Activated CD4-positive, alpha-beta T cell treated with anti-CD3 and anti-CD28 coated beads, Interleukin-2, amount 10 ng/mL, durations not matched to agents 24 days and 14 days (primary cell): ENCODE measurements at places on chromosomes 5 and 9. TPM values are rescaled to one million over a fixed set of nuclear protein-coding genes. Genes with fewer than 3 reads are reported as not detected.
A peak's percentile ranks its signal among the peaks of the same experiment; 100 is the strongest.

Gene IFNA2
- total RNA-seq, result not detected in 2 replicates

Gene CYLC2
- not detected in 2 replicates for total RNA-seq

Gene PCDHGA8
- 0.02 and 0.09 TPM in 2 replicates for total RNA-seq

Gene STING1
- 198 and 201 TPM in 2 replicates for total RNA-seq

Gene MARCOL
- not detected in 2 replicates for total RNA-seq

Gene CRHBP
- 0.23 and 0.31 TPM in 2 replicates for total RNA-seq

Gene MEGF10
- total RNA-seq, result not detected in 2 replicates

Gene PCDHGA3
- total RNA-seq, result 0.14 and 0.19 TPM in 2 replicates

Gene ZNF622
- 40.7 and 43.0 TPM in 2 replicates for total RNA-seq

Gene SNCAIP
- not detected in 2 replicates for total RNA-seq

Gene QRFP
- not detected in 2 replicates for total RNA-seq

Gene RABL6
- total RNA-seq, result 116 and 119 TPM in 2 replicates

Gene SPATA31C1
- total RNA-seq, result not detected in 2 replicates

Gene FKTN
- 17.3 and 17.4 TPM in 2 replicates for total RNA-seq

Gene FOXD4L6
- not detected in 2 replicates for total RNA-seq

DNA sequence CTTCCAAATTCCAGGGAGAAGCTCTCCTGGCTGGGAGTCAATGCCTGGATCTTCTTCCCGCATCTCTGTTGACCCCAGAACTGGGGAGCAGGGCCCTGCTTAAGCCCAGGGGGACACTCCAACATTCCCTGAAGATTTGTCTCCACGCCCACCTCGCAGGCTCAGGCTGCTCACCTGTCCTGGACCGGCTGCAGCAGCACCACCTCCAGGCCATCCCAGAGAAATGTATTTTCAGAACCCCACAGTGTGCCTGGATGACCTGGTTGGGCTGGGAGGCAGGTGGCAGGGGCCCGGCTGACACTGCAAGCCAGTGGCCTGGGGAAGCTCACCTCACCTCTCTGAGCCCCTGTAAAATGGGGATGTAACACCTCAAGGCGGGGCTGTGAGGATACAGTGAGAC lies 27.1 kb upstream of the ZBTB43 start:
- no peak for DNase-seq
- no peak overlapping the region for H3K27ac ChIP-seq
- no peaks in the 10 kb centered on the region for H3K36me3 ChIP-seq
- peaks cover 33% of the 10 kb centered on the region for H3K27me3 ChIP-seq

GRCh38 chr5:3310541-3311261 lies 284.9 kb upstream of the IRX1 start:
- no peaks in the 10 kb centered on the region for H3K36me3 ChIP-seq
- H3K27me3 ChIP-seq, result no peaks in the 10 kb centered on the region
- no peak overlapping the region for H3K27ac ChIP-seq
- no peak for DNase-seq
- no peaks in the 10 kb centered on the region for H3K4me1 ChIP-seq

DNA sequence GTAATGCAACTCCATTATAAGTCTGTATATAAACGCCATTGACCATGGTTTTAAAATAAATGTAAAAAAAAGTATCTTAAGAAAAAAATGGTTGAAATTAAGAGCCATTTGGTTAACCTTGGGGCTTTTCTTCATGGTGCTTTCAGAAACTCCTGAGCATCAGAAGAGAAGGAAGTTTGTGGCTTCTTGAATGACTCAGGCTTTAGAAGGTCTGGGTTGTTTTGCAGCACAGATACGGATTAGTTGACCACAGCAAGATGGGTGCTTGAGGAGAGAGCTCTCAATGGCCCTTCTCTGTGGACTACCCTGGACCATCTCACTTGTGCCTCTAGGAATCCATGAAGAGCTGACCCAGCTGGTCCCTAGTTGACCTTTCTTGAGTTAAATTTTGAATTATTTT lies 189.5 kb downstream of the TMEM38B start:
- H3K27me3 ChIP-seq, result peaks cover 26% of the 10 kb centered on the region
- H3K27ac ChIP-seq, result no peak overlapping the region
- H3K4me3 ChIP-seq, result no peak overlapping the region
- peaks cover 22% of the 10 kb centered on the region for H3K4me1 ChIP-seq
- no peaks in the 10 kb centered on the region for H3K36me3 ChIP-seq

- H3K27ac ChIP-seq, result no peak overlapping the region
- no peak for DNase-seq
- H3K36me3 ChIP-seq, result no peaks in the 10 kb centered on the region
- H3K27me3 ChIP-seq, result peaks cover 4% of the 10 kb centered on the region
- no peak overlapping the region for H3K4me3 ChIP-seq
Measured at GRCh38 chr5:17129093-17129849, 88.2 kb upstream of the BASP1 start.

GRCh38 chr5:37792975-37793631 lies 46.7 kb downstream of the GDNF start:
- H3K4me1 ChIP-seq, result no peaks in the 10 kb centered on the region
- no peak overlapping the region for H3K4me3 ChIP-seq
- H3K27me3 ChIP-seq, result peaks cover 2% of the 10 kb centered on the region
- H3K27ac ChIP-seq, result no peak overlapping the region

DNA sequence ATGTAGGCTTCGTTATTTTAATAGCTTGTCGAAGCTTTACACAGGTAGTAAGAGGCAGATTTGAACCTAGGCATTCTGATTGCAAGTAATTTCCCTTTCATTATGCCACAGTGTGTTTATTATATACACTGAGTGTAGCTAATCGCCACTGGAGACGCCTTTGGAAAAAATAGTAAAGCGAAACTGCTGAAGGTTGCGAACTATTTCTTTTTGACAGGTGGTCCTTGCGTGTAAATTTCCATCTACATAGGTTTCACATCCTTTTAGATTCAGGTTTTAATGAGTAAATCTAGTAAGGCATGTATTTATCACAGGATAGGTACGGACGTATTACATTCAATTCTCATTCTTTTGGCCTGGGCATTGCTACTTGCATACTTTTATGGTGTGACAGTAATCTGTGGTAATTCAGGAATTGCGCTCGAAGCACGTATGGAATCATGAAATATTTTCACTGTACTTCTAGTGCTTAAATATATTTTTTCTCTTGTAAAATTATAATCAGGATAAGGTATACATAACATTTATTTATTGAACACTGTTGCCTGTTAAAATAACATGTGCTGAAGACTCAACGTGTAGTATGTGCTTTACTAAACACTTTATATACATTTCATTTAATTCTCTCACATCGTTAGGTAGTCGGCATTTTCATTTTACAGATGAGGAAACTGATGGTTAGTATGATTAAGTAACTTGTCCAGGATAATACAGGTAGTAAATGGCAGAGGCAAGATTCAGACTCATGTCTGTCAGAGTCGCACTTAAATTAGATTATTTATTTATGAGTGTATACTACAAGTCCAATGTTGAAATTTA lies 1.8 kb downstream of the MARCHF6 start:
- peaks cover 12% of the 10 kb centered on the region for H3K36me3 ChIP-seq
- peak; percentile 77 for DNase-seq
- H3K27ac ChIP-seq, result peak overlapping the region; percentile 100
- H3K4me1 ChIP-seq, result peaks cover 29% of the 10 kb centered on the region
- peak overlapping the region; percentile 98 for H3K4me3 ChIP-seq

DNA sequence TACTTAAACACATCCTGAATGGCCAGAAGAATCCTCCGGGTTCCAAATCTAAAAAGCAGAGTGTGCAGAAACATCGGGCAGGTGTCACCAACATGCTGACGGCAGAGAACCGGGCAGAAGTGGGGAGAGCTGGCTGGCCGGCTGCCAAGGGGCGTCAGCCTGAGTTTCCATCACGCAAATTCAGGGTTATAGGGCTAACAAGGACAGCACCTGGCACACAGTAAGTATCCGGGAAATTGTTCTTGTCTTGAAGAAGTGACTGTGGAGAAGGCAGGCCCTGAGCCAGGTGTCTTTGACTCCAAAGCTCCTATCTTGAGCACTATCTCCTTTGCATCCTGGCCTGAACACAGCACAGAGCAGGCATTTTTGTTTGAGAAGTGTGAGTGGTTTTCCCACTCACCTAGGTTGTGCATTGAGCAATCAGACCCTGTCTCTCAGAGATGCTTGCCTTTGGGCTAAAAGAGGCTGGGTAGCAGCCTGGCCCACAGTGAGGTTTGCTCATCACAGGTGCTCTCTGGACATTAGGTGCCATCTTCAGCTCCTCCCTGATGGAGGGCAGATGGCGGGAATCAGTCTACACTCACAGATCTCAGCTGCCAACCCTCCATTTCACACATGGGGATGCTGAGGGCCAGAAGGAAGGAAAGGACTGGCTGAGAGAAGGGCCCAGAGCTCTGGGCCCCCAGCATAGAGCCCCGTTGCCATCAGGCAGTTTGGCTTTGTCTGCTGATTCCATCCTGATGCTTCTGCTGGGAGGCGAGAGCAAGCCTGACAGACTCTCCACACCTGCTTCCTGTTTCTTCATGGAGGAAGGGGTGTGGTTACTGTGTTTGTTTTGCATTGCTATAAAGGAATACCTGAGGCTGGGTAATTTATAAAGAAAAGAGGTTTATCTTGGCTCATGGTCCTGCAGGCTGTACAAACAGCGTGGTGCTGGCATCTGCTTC lies 52.8 kb downstream of the WHRN start:
- DNase-seq, result no peak
- peaks cover 12% of the 10 kb centered on the region for H3K4me1 ChIP-seq
- no peaks in the 10 kb centered on the region for H3K36me3 ChIP-seq
- H3K27me3 ChIP-seq, result peaks cover 21% of the 10 kb centered on the region

GRCh38 chr5:181221792-181222629 lies 1.1 kb upstream of the TRIM41 start:
- peaks cover 62% of the 10 kb centered on the region for H3K4me1 ChIP-seq
- peak overlapping the region; percentile 98 for H3K4me3 ChIP-seq
- H3K27me3 ChIP-seq, result peaks cover 5% of the 10 kb centered on the region
- peak overlapping the region; percentile 99 for H3K27ac ChIP-seq

- H3K27me3 ChIP-seq, result peaks cover 55% of the 10 kb centered on the region
- H3K36me3 ChIP-seq, result peaks cover 3% of the 10 kb centered on the region
- peak; percentile 78 for DNase-seq
- no peak overlapping the region for H3K27ac ChIP-seq
Measured at GRCh38 chr5:73454379-73455036, 5.9 kb upstream of the FOXD1 start.

- no peaks in the 10 kb centered on the region for H3K4me1 ChIP-seq
- H3K4me3 ChIP-seq, result no peak within 1 kb of the TSS
- H3K27ac ChIP-seq, result no peak within 1 kb of the TSS
- no peaks in the 10 kb centered on the region for H3K36me3 ChIP-seq
- peak; percentile 65 for DNase-seq
Measured at GRCh38 chr9:94554439-94555331, at the start of gene PCAT7. PCAT7 (plus strand) TSS chr9:94555083.

DNA sequence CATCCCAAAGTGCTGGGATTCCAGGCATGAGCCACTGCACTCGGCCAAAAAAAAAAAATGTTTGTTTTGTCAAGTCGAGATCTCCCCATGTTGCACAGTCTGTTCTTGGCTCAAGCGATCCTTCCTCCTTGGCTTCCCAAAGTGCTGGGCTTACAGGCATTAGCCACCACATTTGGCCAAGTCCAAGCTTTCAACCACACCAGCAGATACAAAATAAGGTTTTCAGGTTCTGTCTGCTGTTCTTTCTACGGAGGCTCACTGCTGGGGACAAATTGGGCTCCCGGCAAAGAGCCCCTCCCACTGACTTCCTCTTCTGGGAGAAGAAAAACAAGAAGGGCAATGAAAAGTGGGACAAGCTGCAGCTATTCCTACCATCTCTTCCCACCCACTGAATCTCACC lies 37.6 kb upstream of the GGTA1 start:
- peaks cover 6% of the 10 kb centered on the region for H3K27me3 ChIP-seq
- H3K36me3 ChIP-seq, result no peaks in the 10 kb centered on the region
- no peak overlapping the region for H3K27ac ChIP-seq
- DNase-seq, result no peak

- no peaks in the 10 kb centered on the region for H3K4me1 ChIP-seq
- no peak for DNase-seq
- H3K27ac ChIP-seq, result no peak overlapping the region
- no peak overlapping the region for H3K4me3 ChIP-seq
- no peaks in the 10 kb centered on the region for H3K36me3 ChIP-seq
Measured at GRCh38 chr9:135667463-135668001, 4.4 kb downstream of the LCN9 start.

GRCh38 chr5:124648902-124649467 lies 97.5 kb downstream of the ZNF608 start:
- no peak overlapping the region for H3K27ac ChIP-seq
- peaks cover 42% of the 10 kb centered on the region for H3K27me3 ChIP-seq
- H3K36me3 ChIP-seq, result peaks cover 2% of the 10 kb centered on the region
- H3K4me3 ChIP-seq, result peak overlapping the region; percentile 48
- H3K4me1 ChIP-seq, result peaks cover 19% of the 10 kb centered on the region

DNA sequence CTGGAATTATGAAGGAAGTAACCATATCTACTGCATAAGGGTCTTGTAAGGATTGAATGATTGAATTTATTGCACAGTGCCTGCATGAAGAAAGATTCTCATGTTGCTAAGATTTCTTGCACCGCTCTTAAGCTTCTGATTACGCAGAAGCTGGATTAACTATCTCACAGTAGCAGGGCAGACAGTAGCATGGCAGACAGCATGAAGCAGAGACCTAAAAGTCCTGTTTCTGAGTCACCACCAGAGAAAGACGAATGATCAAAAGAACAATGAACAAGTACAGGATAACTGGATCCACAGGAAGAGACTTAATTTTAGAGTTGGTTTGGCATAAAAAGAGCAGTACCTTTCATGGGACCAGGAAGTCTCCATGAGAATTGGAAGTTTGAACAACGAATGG lies 142.4 kb downstream of the MAPKAP1 start:
- H3K4me3 ChIP-seq, result no peak overlapping the region
- no peak for DNase-seq
- H3K27me3 ChIP-seq, result no peaks in the 10 kb centered on the region
- H3K36me3 ChIP-seq, result peaks cover 10% of the 10 kb centered on the region
- peaks cover 28% of the 10 kb centered on the region for H3K4me1 ChIP-seq

GRCh38 chr9:111451570-111451969 lies 32.6 kb downstream of the ECPAS start:
- H3K4me3 ChIP-seq, result no peak overlapping the region
- peaks cover 22% of the 10 kb centered on the region for H3K36me3 ChIP-seq
- DNase-seq, result no peak
- peaks cover 3% of the 10 kb centered on the region for H3K4me1 ChIP-seq
- H3K27ac ChIP-seq, result no peak overlapping the region

GRCh38 chr5:80569086-80569960 lies 757 bp downstream of the ANKRD34B start:
- peak overlapping the region; percentile 40 for H3K4me3 ChIP-seq
- peak; percentile 58 for DNase-seq
- H3K27ac ChIP-seq, result no peak overlapping the region
- H3K4me1 ChIP-seq, result peaks cover 2% of the 10 kb centered on the region
- H3K27me3 ChIP-seq, result peaks cover 62% of the 10 kb centered on the region

- H3K27me3 ChIP-seq, result no peaks in the 10 kb centered on the region
- peak overlapping the region; percentile 75 for H3K4me3 ChIP-seq
- H3K4me1 ChIP-seq, result peaks cover 35% of the 10 kb centered on the region
Measured at GRCh38 chr9:135909371-135909770, 2.0 kb upstream of the CAMSAP1 start.

GRCh38 chr5:439636-440035 lies 3.3 kb upstream of the EXOC3 start:
- DNase-seq, result no peak
- peaks cover 10% of the 10 kb centered on the region for H3K36me3 ChIP-seq

- no peaks in the 10 kb centered on the region for H3K27me3 ChIP-seq
- no peaks in the 10 kb centered on the region for H3K36me3 ChIP-seq
- peaks cover 12% of the 10 kb centered on the region for H3K4me1 ChIP-seq
- no peak overlapping the region for H3K27ac ChIP-seq
Measured at GRCh38 chr5:138949988-138950387, 74.9 kb upstream of the LRRTM2 start.

- no peak for DNase-seq
- H3K4me3 ChIP-seq, result no peak overlapping the region
Measured at GRCh38 chr9:18910916-18911315, 122.1 kb downstream of the SAXO1 start.
